ENCODE measurements at places on chromosomes 12 and 14.

GRCh38 chr12:22978962-22979361, 354.0 kb downstream of the ETNK1 start:
- DNase-seq, result peak; percentile 85

DNA sequence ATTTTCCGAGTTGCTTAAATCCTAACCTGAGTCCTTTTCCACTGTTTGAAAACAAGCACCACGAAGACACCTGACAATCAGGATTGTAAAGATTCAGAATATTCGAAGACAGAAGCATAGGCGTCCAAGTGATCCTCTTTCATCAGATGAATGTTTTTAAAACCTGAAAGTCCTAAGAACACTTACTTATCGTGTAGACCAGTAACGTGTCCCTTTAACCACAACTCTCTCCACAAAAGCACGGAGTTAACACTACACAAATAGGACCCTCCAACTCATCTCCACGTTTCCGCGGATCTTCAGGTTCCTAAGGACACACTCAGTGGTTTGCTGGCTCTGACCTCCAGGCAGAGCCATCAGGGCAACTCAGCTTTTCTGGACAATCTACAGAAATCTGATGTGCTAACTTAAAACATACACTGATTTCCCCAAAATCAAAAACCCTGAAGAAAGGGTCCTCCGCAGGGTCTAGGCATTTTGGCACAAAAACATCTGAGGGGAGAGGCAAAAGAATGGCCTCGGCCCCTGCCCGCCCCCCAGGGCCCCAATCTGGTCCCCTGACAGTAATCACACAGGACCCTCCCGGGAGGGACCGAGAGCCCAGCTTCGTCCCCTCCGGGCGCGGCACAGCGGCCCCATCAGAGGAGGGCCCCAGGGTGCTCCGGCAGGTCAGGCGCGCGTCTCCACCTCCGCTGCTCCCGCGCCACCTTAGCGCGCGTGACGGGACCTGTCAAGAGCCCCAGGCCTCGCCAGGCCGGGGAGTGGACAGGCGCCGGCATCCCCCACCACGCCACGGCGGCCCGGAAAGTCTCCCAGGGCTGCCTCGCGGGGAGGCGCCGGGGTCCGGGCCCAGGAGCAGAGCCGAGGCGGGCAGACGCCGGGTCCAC, 925 bp downstream of the DICER1 start:
- DNase-seq, result peak; percentile 24

- DNase-seq, result no peak
These were observed 8.0 kb downstream of the DHRS1 start for GRCh38 chr14:24291446-24292117.

- no peak for DNase-seq
These were observed 224.1 kb upstream of the EGLN3 start for GRCh38 chr14:34174973-34175372.

DNA sequence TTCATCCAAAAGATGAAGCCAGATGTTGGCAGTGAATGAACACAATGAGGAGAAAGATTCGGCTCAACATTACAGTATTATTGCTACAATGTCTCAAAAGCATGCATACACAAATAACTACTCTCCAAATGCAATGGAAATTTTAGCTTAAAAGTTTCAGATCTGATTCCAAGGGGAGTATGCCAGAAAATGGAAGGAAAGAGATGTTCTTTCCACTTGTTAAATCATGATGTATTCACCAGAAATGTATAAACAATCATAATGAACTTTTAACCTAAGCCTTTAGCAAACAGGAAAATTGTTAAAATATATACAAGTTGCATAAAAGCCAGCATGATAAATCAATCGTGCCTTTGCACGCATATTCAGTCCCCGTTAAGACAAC, 62.1 kb downstream of the SH2B3 start:
- DNase-seq, result no peak

Data from fibroblast of pulmonary artery (primary cell).